Calu3 (cell line): ENCODE measurements at places on chromosomes 4 and X. TPM values are rescaled to one million over a fixed set of nuclear protein-coding genes. Genes with fewer than 3 reads are reported as not detected.
A peak's percentile ranks its signal among the peaks of the same experiment; 100 is the strongest.

The ASB12 gene
- not detected in 2 replicates for total RNA-seq

DNA sequence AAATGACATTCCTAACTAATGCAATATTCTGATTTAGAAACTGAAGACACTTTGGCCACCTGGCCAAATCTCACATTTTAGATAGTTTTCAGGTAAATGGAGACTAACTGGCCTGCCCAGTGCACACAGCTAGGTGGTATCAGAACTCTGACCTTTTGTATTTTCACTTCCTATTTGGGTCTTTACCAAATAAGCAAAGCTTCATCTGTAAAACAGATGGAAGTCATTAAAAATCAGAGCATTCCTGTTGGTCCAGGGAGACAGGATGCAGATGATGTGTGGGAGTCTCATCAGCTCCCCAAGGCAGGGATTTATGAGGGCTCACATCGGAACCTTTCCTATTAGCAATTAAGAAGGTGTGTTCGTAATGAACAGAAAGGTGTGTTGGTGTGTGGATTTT lies 57.7 kb downstream of the ARHGAP10 start:
- DNase-seq: no peak
- peaks cover 46% of the 10 kb centered on the region for H3K4me1 ChIP-seq
- H3K4me3 ChIP-seq: no peak overlapping the region
- no peaks in the 10 kb centered on the region for H3K27me3 ChIP-seq

DNA sequence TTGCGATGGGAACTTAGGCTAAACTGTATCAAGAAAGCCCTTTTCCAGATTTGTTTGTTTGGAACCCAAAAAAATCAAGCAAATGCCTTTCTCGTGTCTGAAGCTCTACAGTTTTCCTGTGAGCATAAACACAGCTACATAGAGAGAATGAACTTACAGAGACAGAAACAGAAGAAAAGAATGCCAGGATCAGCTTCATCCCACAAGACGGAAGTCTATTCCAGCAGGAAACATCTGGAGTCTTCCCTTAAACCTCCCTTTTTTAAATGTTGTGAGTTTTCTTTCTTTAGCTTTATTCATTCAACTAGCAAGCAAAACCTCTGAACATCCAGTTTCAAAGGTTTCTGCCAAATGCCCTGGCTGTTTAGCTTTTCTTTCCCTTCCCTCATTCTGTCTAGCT lies 32.6 kb upstream of the ZFP42 start:
- H3K36me3 ChIP-seq: no peaks in the 10 kb centered on the region
- no peak for DNase-seq
- no peak overlapping the region for H3K4me3 ChIP-seq
- no peaks in the 10 kb centered on the region for H3K4me1 ChIP-seq
- no peaks in the 10 kb centered on the region for H3K27me3 ChIP-seq
- H3K27ac ChIP-seq: no peak overlapping the region

DNA sequence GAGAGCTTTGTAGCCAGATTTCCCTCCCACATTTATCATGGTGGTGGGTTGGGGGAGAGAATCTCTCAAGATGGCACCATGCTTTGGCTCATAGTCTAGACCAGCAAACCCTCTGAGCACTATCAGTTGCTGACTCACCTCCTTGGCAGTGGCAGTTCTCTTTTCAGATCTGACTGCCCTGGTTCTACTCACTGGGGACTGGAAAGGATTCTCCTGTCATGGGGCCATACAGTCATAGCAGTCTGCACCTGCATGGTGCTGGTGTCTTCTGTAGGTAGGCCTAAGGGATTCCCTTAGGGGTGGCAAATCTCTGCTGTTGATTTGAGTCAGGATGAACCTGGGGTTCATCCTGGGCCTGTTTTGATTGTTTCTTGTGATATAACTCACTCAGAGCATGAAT lies 2.6 kb downstream of the TEX13B start:
- no peak for DNase-seq
- no peaks in the 10 kb centered on the region for H3K36me3 ChIP-seq
- no peak overlapping the region for H3K4me3 ChIP-seq
- H3K27ac ChIP-seq: no peak overlapping the region
- H3K27me3 ChIP-seq: no peaks in the 10 kb centered on the region

- no peaks in the 10 kb centered on the region for H3K27me3 ChIP-seq
- no peak overlapping the region for H3K27ac ChIP-seq
- H3K36me3 ChIP-seq: no peaks in the 10 kb centered on the region
- no peak for DNase-seq
Observed at GRCh38 chr4:120446051-120446567, 379.5 kb upstream of the MAD2L1 start.

The DDX53 gene
- not detected in 2 replicates for total RNA-seq

- no peak for DNase-seq
- no peaks in the 10 kb centered on the region for H3K4me1 ChIP-seq
- H3K27ac ChIP-seq: no peak overlapping the region
- H3K4me3 ChIP-seq: no peak overlapping the region
- no peaks in the 10 kb centered on the region for H3K27me3 ChIP-seq
- H3K36me3 ChIP-seq: no peaks in the 10 kb centered on the region
Observed at GRCh38 chr4:62871078-62871477, 1538.2 kb downstream of the TECRL start.

The SYNPO2 gene
- total RNA-seq: 0.17 and 0.39 TPM in 2 replicates

GRCh38 chr4:105714071-105714521 lies 5.5 kb downstream of the GSTCD start:
- H3K4me3 ChIP-seq: peak overlapping the region; percentile 32
- H3K36me3 ChIP-seq: peaks cover 5% of the 10 kb centered on the region
- DNase-seq: no peak
- no peaks in the 10 kb centered on the region for H3K27me3 ChIP-seq
- H3K27ac ChIP-seq: peak overlapping the region; percentile 76

The CCSER1 gene
- 6.2 and 7.1 TPM in 2 replicates for total RNA-seq

DNA sequence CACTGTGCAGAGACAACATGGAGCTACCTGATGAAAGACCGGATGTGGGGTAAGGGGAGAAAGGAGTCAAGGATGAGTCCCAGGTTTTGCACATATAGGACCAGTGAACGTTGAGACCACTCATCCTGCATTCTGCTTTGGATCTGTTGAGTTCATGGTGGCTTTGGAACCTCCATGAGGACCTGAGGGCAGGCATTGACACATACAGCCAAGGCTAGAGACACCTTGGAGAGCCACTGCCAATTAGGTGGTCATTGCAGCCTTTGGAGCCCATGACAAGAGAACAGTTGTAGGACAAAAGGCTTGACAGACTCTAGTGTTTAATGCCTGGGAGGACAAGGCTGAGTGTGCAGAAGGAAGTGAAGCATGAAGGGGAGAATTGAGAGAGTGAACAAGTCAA lies 87.9 kb downstream of the STK32B start:
- H3K27ac ChIP-seq: no peak overlapping the region
- no peak for DNase-seq
- no peaks in the 10 kb centered on the region for H3K4me1 ChIP-seq
- H3K27me3 ChIP-seq: no peaks in the 10 kb centered on the region
- no peaks in the 10 kb centered on the region for H3K36me3 ChIP-seq

The HNRNPH2 gene
- 71.8 and 74.2 TPM in 2 replicates for total RNA-seq

The BCLAF3 gene
- total RNA-seq: 11.1 and 12.7 TPM in 2 replicates

- H3K27ac ChIP-seq: no peak overlapping the region
- H3K4me1 ChIP-seq: no peaks in the 10 kb centered on the region
- no peak for DNase-seq
- H3K36me3 ChIP-seq: no peaks in the 10 kb centered on the region
Observed at GRCh38 chr4:181682367-181683047, 560.7 kb upstream of the TENM3 start.

GRCh38 chr4:41079881-41080560 lies 134.3 kb downstream of the APBB2 start:
- no peak overlapping the region for H3K4me3 ChIP-seq
- peaks cover 6% of the 10 kb centered on the region for H3K4me1 ChIP-seq
- no peak overlapping the region for H3K27ac ChIP-seq
- no peaks in the 10 kb centered on the region for H3K36me3 ChIP-seq

The EDNRA gene
- total RNA-seq: 0.29 and 0.71 TPM in 2 replicates

DNA sequence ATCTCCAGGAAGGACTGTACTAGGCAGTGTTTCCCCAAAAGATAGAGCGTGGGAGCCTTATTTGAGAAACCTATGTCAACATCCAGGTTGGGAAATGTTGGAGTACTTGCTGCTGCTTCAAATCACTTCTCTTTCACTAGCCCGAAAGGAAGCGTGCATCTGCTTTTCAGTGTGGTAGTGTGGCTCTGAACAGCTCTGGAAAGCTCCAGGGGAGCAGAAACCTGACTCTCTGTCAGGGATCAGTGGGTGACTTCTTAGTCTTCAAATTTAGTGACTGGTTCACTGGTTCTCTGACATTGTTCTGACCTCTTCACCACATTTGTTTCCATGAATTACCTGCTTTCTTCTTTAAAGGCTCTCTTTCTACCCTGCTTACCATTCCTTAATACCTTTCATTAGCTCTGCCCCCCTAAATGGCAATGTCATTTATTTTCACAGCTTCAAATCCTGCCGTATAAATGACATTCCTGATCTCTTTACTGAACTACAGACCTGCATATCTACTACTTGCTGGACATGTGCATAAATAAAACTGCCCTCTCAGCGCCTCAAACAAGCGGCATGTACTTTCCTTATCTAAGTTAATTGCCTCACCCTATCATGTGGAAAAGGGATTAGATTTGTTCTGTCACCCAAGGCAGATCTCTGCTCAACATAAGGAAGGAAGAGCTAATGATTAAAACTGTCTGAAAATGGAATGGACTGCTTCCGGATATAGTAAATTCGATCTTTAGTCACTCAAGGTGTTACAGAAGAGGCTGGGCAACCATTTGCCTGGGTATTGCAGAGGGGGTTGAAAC lies 37.0 kb downstream of the DLG3 start:
- peak overlapping the region; percentile 67 for H3K27ac ChIP-seq
- peaks cover 40% of the 10 kb centered on the region for H3K36me3 ChIP-seq
- H3K4me3 ChIP-seq: peak overlapping the region; percentile 13

DNA sequence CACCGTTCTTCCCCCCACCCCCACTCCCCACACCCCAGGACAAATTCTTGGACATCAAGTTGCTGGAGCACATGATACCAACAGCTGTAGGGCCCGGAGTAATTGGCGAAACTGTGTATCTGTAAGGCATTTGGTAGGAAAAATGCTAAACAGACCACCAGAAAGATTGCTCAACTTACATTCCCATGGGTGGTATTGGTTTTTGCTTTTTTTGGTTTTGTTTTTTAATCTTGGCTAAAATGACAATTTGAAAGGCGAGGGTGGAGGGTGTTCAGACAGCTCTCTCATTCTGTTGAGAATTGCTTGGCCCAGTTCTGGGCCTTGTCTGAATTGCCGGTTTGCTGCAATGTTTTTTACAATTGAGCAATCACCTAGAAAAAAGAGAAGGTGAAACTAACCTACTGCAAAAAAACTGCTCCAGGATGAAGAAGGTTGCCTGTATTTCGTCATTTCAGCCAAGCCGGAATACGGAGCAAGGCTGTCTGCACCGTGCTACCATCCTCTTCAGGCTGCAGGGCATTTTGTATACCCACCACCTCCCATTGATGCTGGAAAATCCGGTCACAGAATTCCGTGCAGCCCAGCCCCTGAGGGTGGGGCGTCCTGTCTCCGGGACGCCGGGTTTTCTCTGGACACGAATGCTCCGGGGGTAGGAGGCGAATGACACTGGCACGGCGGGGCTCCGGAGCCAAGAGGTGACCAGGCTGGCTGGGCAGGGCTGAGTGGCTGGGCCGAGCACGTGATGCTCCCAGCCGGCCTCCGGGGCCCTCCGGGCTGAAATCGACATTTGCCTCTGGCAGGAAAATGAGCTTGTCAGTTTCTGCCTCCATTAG lies at the start of gene CLCN4:
CLCN4 (plus strand) TSS at position 777 of the 833 bp plus-strand sequence. CDS start 28,058 bp downstream, outside the sequence.
- H3K36me3 ChIP-seq: peaks cover 14% of the 10 kb centered on the region
- peak; percentile 84 for DNase-seq
- H3K4me3 ChIP-seq: peak within 1 kb of the TSS; percentile 75

DNA sequence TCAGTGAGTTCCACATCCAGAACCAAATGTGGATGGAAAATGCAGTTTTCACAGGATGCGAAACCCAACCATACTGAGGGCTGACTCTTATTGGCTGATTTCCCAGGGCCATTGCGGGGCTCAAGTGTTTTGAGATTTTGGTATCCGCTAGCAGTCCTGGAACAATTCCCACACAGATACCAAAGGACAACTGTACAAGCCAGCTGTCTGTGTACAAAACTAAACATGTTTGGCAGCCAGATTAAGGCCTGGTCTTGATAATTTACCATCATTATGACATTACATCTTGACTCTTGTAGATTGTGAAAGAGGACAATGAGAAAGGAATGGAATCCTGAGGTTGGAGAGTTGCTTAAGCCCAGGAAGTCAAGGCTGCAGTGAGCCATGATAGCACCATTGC lies 121.9 kb downstream of the DKK2 start:
- no peaks in the 10 kb centered on the region for H3K36me3 ChIP-seq
- no peaks in the 10 kb centered on the region for H3K27me3 ChIP-seq
- no peak for DNase-seq

The TCEAL6 gene
- total RNA-seq: not detected in 2 replicates

DNA sequence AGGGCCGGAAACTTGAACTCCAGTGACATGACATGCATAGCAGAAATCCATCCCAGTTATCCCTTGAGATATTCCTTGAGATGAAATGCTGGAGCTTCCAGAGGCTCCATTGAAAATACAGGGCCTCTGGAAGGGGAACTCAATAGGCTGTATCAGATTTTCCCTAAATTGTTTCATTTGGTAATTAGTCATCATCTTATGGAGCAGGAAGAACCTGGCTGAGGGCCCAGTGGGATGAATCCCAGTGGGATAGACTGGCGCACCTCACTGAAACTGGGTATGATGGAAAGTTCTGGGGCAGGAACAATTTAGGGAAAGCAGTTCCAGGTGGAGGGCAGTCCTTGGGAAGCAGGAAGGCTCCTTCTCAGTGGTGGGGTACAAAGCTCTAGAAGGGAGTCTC lies 307.8 kb upstream of the DIPK2B start:
- peaks cover 50% of the 10 kb centered on the region for H3K4me1 ChIP-seq
- DNase-seq: no peak

DNA sequence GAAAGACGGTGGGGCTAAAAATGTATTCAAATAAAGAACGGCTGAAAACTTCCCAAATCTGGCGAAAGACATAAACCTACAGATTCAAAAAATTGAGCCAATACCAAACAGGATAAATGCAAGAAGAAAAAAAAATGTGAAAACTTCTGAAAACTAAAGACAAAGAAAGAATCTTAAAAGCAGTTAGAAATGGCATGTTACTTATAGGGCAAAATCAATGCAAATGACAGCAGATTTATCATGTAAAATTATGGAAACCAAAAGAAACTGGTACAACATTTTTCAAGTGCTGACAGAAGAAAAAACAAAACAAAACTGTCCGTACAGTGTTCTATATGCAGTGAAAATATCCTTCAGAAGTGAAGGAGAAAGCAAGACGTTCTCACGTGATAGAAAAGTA lies 239.0 kb downstream of the PDGFC start:
- no peak overlapping the region for H3K27ac ChIP-seq
- no peak for DNase-seq
- H3K36me3 ChIP-seq: no peaks in the 10 kb centered on the region
